ENCODE measurements at places on chromosomes 1 and 21.
A peak's percentile ranks its signal among the peaks of the same experiment; 100 is the strongest.

GRCh38 chr1:227395426-227396028 is 77.2 kb upstream of the CDC42BPA start:
- no peak for DNase-seq

DNA sequence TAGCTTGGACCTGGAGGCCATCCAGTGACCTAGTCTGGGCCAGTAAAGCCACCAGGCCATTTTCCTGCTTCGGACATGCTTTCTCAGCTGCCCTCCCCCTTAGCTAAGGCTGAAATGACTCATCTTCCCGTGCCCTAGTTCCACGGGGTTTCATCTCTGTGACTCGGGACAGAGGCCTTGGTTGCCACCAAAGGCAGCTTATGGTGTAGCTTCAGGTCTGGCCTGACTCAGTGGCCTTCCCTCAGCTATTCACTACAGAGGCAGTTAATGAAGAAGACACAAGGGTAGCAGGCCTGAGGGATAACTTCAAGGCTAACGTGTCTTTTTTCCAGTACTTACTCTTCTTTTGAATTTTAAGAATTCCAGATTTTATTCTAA is 82.4 kb downstream of the PBX1 start:
- no peak for DNase-seq

DNA sequence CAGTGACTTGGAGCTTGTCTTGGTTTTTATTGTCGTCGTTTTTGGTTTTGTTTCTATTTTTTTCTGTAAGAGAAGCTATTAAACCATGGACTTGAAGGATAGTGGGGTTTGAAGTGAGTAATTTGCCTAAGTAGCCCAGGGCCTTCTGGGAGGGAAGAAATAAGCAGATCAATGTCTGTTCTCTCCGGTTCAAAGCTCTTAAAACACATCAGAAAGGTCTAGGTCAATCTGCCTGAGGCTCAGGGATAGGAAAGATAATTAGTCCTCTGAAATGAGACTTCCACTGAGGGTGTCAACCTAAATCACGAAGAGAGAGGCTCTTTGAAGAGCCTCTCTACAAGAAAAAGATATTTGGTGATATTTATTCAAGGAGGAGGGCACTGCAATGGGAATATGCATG is 178.0 kb downstream of the MATN1 start:
- DNase-seq = no peak

- DNase-seq = no peak
Measured at GRCh38 chr1:37034121-37035013, at the start of gene GRIK3. GRIK3 (minus strand) TSS chr1:37034515; CDS start chr1:37034108, 407 bp downstream.

DNA sequence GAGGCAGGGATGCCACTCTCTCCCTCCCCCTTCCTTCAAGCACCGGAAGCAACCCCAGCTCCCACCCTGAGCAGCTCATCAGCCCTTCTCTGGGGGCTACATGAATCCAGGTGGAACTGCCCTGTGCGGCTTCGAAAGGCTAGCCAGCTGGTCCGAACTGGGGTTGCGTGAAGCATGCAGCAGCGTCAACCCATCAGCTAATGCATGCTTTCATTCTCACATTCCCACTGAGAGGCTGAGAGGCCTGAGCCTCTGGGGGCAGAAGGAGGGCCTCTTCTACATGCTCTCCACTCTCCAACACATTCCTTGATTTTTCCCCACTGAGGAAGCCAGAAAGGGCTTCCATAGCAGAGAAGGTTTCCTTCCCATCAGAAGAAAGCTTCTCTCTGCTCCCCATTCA is 5.6 kb downstream of the RXRG start:
- no peak for DNase-seq

DNA sequence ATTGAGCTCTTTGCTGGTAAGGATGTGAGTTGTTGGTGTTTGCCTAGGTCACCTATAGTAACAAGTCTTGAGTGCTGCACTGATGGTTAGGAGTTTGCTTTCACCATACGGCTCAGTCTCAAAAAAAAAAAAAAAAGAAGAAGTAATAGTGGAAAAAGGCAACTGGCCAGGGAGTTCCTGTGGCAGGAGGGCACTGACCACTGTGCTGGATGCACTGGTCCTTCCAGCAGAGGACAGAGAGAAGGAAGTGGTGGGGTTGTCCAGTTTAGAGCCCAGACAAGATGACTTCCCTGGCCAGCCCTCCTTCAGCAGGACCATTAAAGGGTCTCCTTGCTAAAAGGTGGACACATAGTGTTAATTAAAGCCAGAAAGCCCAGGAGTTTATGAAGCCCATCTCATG is 11.9 kb upstream of the PTCH2 start:
- DNase-seq = no peak

GRCh38 chr21:45460011-45460565 is 55.1 kb downstream of the COL18A1 start:
- no peak for DNase-seq

GRCh38 chr1:203465146-203465798 is 10.3 kb upstream of the PRELP start:
- no peak for DNase-seq

DNA sequence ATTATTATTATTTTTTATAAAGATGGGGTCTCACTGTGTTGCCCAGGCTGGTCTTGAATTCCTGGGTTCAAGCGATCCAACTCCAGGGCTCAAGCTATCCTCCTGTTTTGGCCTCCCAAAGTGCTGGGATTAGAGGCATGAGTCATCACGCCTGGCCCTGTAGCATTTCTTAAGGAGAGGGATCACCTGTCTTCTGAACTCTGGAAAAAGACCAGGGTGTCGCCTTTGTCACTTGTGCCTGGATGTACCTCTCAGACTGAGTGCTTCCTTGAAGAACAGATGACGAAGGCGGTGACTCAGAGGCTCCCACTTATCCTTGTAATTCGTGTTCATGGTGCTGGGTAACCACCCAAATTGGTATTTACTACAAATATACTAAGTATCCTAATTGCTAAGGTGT is 2.4 kb upstream of the CGN start:
- no peak for DNase-seq

GRCh38 chr21:37704751-37705150 is 211.5 kb downstream of the KCNJ6 start:
- no peak for DNase-seq

- DNase-seq = no peak
Measured at GRCh38 chr1:35845766-35846165, 37.2 kb upstream of the AGO1 start.

- DNase-seq = no peak
Measured at GRCh38 chr21:44972301-44972814, 32.5 kb downstream of the SLX9 start.

- DNase-seq = no peak
Measured at GRCh38 chr1:219460081-219460895, 152.6 kb downstream of the ZC3H11B start.

GRCh38 chr21:42561762-42562650 is 48.4 kb downstream of the SLC37A1 start:
- DNase-seq = no peak

- no peak for DNase-seq
Measured at GRCh38 chr1:174164826-174165225, 5.5 kb downstream of the RABGAP1L start.

DNA sequence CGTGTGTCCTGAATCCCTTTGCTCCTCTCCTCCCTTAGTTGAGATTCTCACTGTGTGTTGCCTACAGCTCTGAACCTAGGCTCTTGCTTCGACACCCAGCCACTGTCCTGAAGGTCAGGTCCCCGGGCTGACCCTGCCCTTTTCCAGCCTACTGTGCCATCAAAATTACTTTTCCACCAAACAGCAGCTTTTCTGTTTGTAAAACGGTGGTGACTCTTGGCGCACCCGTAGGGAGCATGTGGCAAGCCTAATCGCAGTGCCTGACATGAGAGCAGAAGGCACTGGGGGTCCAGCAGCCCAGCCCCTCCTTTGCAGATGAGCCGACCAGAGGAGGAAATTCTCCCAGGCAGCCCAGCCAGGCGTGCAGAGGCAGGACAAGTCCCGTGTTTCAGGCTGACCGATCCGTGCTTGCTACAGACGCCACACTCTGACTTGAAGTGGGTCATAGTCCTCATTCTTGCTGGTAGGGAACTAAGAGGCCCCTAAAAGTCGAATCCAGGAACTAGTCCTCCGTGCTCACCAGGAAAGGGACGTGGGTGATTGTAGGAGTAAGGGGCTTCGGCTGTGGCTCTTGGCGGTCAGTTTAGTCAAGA is 6.8 kb downstream of the GPR137B start:
- no peak for DNase-seq

DNA sequence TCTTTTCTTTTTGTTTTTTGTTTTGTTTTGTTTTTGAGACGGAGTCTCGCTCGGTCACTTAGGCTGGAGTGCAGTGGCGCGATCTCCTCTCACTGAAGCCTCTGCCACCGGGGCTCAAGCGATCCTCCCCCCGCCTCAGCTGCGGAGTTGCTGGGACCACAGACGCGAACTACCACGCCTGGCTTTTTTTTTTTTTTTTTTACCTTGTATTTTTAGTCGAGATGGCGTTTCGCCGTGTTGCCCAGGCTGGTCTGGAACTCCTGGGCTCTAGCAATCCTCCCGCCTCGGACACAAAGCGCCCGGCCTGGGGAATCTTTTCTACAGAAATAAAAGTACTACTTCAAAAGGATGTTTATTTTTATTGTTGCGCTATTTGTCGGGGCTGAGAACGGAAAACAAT is 1.1 kb upstream of the SETDB1 start:
- DNase-seq = peak; percentile 67

GRCh38 chr1:10961300-10961833 is 51.1 kb upstream of the TARDBP start:
- no peak for DNase-seq

GRCh38 chr1:18166341-18166740 is 58.7 kb downstream of the IGSF21 start:
- DNase-seq = no peak

DNA sequence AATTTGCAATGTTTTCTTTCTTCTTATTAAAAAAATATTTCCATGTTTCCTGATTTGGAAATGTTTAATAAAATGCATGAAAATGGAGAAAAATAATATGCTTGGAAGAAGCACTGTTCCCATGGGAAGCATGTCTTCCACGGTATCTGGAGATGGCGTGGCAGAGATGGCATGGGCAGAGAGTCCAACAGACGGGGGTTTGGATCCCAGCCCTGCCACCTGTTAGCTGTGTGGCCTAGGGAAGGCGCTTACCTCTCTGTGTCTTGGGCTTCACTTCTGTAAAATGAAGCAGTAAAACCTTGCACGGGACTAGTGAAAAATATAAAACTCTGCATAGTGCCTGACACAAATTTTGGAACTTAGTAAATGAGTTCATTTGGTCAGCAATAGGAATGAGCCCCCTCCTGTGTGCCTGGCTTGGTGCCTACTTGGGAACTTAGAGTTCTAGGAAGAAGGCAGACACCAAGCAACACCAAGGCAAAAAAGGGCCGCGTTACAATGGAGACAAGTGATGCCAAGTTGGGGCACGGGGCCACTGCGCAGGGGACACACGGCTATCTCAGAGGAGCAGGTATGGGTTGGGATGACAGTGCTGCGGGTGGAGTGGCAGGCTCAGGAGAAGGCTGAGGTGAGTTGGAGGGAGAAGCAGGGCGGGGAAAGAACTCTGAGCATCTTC is 124.2 kb downstream of the KCNN3 start:
- DNase-seq = no peak

GRCh38 chr1:108860190-108860907 is 3.5 kb upstream of the AKNAD1 start:
- no peak for DNase-seq

DNA sequence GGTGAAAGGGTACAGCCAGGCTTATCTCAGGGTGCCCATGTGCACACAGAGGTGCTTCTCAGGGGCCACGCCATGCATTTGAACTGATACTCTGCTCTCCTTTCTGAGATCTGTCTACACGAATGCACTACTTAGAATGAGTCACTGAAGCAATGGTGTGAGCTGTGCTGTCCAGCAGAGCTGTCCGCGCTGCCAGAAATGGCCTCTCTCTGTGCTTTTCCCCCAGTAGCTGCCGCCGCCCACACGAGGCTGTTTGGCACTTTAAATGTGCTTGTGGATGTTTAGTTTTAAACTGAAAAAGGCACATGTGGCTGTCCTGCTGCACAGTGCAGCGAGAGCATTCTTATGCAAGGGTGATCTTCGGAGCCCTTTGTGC is 87.1 kb upstream of the COL6A1 start:
- DNase-seq = no peak

GRCh38 chr1:22854688-22855565 is 117.7 kb downstream of the LACTBL1 start:
- no peak for DNase-seq

GRCh38 chr1:152442301-152442700 is 28.2 kb upstream of the CRNN start:
- DNase-seq = no peak

DNA sequence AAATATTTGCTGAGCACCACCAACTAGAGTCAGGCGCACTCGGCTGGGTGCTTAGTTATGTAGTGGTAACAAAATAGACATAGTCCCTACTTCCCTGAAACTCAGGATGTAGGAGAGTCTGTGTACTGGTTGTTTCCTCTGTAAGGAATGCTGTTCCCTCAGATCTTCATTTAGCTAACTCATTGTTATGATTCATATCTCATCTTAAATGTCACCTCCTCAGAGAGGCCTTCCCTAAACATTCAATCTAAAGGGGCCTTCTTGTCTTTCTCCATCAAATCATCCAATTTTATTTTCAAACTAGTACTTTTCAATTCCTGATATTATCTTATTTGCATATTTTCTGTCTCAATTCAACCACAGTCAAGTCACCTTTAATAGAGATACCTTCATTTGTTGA is 132.9 kb downstream of the PIK3R3 start:
- no peak for DNase-seq

DNA sequence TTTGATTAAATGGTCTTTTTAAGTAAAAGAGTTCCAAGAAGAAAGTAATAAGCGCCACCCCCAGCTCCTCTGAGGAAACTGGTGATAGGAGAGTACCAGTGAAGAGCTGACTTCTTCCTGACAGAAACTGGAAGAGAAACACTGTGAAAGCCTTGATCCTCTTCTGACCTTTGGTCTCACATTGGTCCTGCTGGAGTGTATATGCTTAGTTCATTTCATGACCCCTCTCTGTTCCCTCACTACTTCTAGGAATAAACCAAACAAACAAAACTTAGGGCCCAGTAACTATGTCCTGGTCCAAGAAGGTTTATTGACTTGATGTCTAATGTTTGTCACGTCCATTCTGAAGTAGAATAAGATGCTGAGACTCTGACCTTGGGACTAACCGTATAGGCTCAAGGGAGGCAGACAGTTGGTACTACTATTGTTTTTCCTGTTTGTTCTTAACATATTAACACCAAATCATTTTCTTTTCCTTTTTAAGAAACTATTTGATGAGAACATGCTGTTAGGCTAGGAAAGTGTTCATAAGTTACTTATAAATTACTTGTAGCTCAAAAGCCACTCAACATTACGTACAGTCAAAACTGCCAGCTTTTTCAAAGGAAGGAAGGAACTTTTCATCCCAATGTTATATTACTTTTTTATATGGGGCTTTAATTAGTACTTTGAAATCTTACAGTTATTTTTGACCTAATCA is 57.9 kb downstream of the MIER1 start:
- no peak for DNase-seq

GRCh38 chr1:70672442-70672888 is 261.4 kb downstream of the CTH start:
- DNase-seq = no peak

DNA sequence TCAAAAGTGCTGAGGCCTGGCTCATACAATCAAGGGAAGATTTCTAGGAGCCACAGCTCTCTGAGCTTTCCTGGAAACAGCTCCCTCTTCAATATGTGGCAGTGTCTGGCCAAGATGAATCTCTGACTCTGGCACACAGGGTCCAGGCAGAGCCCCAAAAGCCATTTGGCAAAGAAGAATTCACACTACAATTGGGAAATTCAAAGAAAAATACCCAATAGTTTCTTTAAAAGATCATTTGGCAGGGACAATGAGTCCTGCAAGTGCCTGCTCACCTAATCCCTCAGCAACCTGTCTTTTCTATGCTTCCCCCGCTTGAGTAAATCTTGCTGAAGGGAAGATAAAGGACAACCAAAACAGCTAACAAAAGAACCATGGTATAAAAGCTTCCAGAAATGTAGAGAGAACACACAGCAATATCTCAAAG is 124.6 kb downstream of the TGFBR3 start:
- no peak for DNase-seq

- no peak for DNase-seq
Measured at GRCh38 chr1:46699666-46700065, 19.2 kb downstream of the EFCAB14 start.

Data from SHP77 treated with DMSO at 0.1 percent for 48 hours (cell line).